ENCODE measurements at places on chromosomes 13 and 19.
A peak's percentile ranks its signal among the peaks of the same experiment; 100 is the strongest.

GRCh38 chr19:9801976-9802375 lies 16.9 kb downstream of the FBXL12 start:
- no peak for DNase-seq

DNA sequence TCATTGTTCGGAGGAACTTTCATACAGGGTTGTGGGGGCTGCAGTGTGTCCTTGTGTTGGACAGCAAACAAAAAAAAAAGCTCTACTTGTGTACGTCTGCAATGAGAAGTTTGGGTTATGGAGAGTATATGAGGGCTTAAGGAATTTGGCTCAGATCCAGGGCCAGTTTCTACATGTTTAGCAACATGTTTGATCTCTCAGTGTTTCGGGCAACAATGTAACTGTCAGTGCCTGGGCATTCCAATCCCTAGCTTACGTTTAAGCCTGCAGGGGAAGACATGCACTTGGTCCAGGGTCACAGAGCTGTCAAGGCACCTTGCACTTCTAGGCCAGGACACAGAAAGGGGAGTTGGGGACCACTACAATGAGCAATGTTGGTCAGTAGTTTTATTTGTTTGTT lies 13.9 kb downstream of the ZNF543 start:
- no peak for DNase-seq

DNA sequence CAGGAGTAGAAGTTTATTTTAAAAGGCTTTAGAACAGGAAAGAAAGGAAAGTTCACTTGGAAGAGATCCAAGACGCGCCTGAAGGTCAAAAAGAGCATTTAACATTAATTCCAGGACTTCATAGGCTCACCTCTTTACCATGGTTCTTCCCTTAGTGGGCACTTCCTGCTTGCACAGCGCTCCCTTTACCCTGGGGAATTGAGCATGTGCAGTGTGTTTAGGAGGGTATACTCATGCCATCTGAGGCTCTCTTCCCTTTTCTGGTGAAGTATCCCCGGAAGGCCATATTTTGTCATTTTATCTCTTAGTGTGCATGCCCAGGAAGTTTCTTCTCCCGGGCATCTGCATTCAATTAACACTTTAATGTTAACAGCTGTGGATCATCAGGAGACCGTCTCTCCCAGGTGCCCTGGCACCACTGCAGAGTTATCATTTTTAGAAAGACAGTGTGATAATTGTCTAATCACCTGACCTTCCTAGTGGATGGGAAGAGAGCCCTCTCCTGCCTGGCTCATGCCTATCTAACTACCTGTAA lies 66.1 kb upstream of the ABCC4 start:
- no peak for DNase-seq

DNA sequence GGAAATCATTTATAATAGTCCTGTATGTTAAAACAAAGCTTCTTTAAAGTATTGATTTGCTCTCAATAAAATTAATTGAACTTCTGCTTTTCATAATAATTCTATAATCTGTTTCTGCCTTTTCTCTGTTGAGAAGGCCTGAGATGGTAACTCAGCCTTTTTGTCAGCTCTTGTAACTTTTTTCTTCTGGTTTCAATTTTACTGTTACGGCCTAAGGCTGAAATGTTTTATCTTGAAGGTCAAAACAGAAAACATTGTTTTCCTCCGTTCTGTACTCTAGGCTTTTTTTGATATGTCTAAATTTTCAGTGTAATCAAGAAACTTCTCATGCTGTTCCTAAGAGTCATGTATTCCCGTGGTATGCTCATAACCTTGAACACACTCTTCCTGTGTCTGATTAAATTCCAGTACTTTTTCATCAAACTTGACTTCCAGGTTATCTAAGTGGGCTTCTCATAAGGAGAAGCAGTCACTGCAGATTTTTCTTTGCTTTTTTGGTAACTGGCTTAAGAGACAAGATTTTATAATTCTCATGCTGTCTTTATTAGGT lies 7.6 kb upstream of the NAXD start:
- no peak for DNase-seq

DNA sequence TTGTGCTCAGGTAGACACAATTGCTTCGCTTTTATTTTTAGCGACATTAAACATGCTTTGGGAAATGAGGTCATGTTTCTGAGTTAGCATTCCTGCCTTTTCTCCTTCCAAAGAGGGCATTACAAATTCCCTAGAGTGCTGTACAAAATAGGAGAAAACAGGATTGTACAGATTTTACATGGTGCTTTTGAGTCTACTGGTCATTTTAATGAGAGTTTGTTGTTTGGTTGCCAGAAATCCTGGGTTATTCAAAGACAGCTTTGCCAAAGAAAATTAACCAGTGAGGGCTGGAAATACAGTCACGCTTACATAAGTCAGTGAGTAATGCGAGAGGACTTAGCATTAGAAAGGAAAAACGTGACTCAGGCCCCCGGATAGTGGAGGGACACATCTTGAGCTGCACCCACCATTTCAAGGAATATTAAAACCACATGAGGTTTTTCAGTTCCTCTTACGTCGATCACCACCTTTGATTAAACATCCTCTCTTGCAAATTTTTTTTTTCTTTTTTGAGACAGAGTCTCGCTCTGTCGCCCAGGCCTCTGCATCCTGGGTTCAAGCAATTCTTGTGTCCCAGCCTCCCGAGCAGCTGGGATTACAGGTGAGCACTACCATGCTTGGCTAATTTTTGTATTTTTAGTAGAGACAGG lies 55.4 kb downstream of the SACS start:
- no peak for DNase-seq

DNA sequence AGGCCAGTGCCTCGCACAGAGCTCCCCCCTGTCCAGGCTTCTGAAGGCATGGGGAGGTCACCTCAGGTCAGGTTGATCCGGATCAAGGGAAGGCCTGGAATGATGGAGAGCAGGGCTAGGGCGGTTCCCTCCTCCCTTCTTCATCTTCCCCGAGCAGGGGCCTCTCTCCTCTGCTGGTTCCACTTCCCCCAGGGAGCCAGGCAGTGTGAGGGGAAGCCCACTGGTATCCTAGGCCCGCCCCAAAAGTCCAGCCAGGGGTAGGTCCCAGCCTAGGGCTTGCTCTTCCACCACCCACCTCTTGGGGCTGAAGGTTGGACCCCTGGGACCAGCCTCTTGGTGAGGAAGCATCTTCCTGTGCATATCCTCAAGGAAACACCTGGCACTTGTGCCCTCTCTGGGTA lies 16.4 kb upstream of the PRR19 start:
- no peak for DNase-seq

GRCh38 chr13:40676007-40676406 lies 9.6 kb upstream of the FOXO1 start:
- no peak for DNase-seq

DNA sequence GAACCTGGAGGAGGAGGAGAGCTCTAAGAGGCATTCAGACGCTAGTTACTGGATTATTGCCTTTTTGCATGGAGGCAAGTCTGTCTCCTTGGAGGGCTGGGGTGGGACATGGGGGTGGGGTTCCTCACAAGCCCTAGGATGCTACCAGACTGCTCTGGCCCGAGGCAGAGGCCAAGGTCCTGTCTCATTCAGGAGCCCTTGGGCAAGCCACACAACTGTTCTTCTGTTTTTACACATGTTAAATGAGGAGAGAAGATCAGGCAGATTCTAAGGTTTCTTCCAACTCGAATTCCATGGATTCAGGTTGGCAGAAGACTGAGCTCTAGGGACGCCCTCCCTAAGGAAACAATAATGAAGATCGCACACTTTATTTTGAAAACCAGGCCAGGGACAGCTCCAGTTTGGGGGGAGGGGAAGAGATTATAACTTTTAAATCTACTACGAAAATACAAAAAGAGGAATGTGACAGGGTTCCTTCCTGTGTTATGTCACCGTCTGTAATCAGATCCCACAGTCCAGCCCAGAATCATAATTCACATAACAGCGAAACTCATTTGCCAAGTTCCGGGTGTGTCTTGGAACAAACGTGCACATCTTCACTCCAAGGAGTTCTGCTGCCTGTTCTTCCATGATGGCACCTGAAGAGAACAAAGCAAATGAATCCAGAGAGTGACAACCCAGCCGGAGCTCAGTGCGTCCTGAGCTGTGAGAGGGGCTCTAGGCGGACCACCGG lies 25.2 kb downstream of the IL17D start:
- no peak for DNase-seq

DNA sequence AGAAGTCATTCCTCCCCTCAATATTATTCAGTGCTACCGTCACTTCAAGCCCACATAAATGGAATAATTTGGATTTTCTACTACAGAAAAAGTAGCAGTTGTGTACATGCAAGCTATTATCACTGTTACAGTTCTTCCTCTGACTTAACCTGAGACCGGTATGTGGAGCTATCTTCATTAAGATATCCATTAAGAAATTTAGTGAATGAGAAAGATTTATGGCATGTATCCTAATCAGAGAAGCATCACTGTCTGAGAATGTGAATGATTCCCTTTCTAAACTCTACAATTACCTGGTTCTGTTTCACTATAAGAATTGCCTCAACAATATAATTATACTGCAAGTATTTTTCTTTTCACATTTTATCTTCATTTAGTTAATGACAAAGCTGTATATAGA lies 278.7 kb downstream of the KLF5 start:
- DNase-seq: no peak

GRCh38 chr19:51179256-51179655 lies 37.2 kb downstream of the SIGLEC7 start:
- DNase-seq: no peak

- DNase-seq: no peak
These were observed 7.8 kb downstream of the SIN3B start for GRCh38 chr19:16837035-16837362.

GRCh38 chr13:25085125-25085742 lies 10.7 kb upstream of the PABPC3 start:
- DNase-seq: peak; percentile 2

- DNase-seq: no peak
These were observed 49.4 kb downstream of the SACS start for GRCh38 chr13:23384111-23384510.

DNA sequence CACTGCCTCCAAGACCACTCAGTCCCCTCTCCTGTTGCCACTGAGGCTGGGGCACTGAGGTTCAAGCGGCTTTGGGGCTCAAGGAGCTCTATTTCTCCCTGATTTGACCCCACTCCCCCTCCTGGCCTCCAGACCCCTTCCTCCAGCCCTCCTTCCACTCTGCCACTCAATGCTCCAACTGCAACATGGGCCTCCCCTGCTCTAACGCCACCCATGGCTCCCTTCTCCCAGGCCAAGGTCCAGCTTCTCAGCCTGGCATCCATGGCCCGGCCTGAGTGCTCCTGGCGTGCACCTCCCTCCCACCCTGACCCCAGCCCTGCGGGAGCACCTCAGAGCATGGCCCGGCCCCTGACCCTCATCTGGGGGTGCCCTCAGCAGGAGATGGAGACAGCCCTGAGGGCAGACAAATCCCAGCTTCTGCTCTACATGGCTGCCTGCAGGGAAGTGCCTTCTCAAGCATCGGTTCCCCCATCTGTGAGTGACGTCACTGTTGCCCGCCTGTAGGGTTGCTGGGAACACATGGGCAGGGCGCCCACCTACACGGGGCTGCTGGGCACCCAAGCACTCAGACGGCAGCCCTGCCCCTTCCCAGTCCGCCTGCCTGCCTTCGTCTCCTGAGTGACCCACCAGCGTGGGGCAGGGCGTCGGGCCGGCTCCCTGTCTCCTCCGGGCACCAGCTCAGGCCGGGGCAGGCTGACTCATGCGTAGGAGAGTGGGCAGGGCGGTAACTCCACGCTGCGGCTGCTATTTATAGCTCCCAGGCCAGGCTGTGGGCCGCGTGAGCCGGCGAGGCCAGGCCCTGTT lies 1.6 kb upstream of the DIRAS1 start:
- DNase-seq: no peak

GRCh38 chr13:94947965-94948371 lies 235.6 kb upstream of the SOX21 start:
- no peak for DNase-seq

GRCh38 chr19:46776927-46777911 lies 11.2 kb downstream of the SLC1A5 start:
- DNase-seq: no peak

DNA sequence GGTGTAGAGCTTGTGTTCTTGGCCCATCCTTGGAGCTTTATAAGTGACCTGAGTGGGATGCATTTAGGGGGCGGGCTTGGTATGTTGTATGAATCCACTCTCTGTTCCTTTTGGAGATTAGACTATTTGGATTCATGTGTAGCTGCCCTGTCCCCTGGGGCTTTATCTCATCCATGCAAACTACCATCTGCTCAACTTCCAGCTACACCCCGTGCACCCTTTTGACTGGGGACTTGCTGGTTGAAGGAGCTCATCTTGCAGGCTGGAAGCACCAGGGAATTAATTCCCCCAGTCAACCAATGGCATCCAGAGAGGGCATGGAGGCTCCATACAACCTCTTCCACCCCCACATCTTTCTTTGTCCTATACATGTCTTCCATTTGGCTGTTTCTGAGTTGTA lies 6.1 kb downstream of the CLEC4M start:
- no peak for DNase-seq

GRCh38 chr19:16566702-16567101 lies 5.5 kb downstream of the SLC35E1 start:
- no peak for DNase-seq

- DNase-seq: no peak
These were observed 18.1 kb downstream of the DDX39A start for GRCh38 chr19:14400951-14401431.

- no peak for DNase-seq
These were observed 788 bp upstream of the RTBDN start for GRCh38 chr19:12834976-12835757.

DNA sequence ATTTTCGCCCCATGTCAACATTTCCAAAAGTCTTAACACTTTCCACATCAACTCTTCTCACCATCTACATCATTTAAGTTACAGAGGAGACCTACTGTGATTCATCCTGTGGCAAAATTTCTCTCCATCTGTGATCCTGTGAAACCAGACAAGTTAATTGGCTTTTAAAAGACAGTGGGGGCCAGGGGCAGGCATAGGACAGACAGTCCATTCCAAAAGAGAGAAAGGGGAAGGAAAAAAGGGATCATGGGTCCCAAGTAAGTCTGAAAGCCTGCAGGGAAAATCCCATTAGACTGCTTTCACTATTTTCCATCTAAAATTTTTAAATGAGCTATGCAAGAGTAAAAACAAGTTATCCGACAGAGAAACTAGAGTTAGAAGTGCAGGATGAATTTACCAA lies 121.0 kb downstream of the MRPL57 start:
- no peak for DNase-seq

DNA sequence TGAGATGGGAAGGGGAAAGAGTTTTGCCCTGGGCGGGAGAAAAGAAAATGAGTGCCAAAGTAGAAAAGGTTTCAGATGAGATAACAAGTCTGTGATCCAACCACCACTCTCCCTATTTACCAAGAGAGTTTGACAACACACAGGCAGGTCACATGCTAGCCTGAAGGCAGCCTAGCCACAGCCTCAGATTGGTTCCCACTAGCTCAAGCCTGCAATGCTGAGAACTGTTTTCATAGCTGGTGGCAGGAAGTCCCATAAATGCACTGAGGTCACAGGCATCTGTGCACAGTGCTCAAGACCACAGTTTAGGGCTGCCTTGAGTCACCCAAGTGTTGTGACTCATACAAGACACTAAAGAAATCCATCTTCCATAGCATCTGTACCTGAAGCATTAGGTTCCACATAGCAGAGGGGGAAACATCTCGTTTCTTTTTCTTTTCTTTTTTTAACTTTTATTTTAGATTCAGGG lies 18.5 kb upstream of the POP4 start:
- DNase-seq: no peak

All from NCI-H1694 treated with DMSO at 0.1 percent for 48 hours (cell line).